ENCODE measurements at places on chromosomes 1 and 21. TPM values are rescaled to one million over a fixed set of nuclear protein-coding genes. Genes with fewer than 3 reads are reported as not detected.

Gene PPIAL4G
- not detected for total RNA-seq

Gene RPTN
- not detected for total RNA-seq

Gene PLA2G2D
- total RNA-seq = not detected

Gene GRIK1
- total RNA-seq = 0.36 TPM

Gene MAP10
- total RNA-seq = 0.82 TPM

Gene SYF2
- total RNA-seq = 51.0 TPM

DNA sequence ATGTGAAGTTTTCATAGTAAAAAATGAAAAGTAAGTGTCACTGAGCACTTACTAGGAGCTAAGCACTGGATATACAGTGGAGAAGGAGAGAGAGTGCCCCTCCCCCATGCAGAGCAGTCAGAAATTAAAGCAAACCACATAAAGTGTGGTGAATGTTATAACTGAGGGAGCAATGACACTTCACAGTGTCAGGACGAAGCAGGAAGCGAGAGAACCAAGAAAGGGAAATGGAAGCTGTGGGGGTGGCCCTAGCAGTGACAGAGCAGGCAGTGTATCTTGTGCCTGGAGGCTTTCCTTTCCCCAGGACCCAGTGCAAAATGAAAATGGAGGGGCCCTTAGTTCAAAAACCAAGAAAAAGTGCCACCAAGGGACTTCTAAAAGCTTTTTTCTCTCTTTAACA, 21.5 kb upstream of the RCAN3 start:
- no peak overlapping the region for H3K4me3 ChIP-seq
- peaks cover 7% of the 10 kb centered on the region for H3K4me1 ChIP-seq
- no peak for DNase-seq

GRCh38 chr21:39452970-39453342, 1.2 kb downstream of the SH3BGR start:
- DNase-seq = no peak
- no peaks in the 10 kb centered on the region for H3K27me3 ChIP-seq
- H3K4me1 ChIP-seq = no peaks in the 10 kb centered on the region

GRCh38 chr1:94633051-94633450, 91.5 kb upstream of the F3 start:
- no peaks in the 10 kb centered on the region for H3K4me1 ChIP-seq
- H3K27ac ChIP-seq = no peak overlapping the region
- no peaks in the 10 kb centered on the region for H3K36me3 ChIP-seq
- H3K27me3 ChIP-seq = no peaks in the 10 kb centered on the region
- no peak for DNase-seq
- H3K4me3 ChIP-seq = no peak overlapping the region

GRCh38 chr1:53409233-53409632, 50.0 kb upstream of the DMRTB1 start:
- no peaks in the 10 kb centered on the region for H3K4me1 ChIP-seq
- H3K27me3 ChIP-seq = no peaks in the 10 kb centered on the region
- DNase-seq = no peak
- H3K36me3 ChIP-seq = no peaks in the 10 kb centered on the region

DNA sequence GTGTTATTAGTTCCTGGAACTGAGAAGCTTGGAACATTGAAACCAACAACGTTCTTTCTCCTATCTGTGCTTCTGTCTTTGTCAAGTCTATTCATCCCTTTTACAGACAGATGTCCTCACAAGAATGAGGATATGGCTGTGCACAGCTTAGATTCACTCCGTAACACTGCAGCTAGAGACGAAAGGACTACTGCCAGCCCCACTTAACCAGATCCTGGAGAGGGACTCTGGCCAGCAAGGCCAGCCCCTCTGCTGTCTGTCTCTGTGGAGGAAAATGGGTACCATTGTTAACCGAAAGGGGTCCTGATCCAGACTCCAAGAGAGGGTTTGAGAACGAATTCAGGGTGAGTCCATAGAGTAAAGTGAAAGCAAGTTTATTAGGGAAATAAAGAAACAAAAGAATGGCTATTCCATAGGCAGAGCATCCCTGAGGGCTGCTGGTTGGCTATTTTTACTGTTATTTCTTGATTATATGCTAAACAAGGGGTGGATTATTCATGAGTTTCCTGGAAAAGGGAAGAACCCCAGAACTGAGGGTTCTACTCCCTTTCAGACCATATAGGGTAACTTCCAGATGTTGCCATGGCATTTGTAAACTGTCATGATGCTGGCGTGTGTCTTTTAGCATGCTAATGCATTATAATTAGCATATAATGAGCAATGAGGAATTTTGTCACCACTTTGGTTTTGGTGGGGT, 17.4 kb upstream of the USP24 start:
- no peaks in the 10 kb centered on the region for H3K27me3 ChIP-seq
- no peak overlapping the region for H3K4me3 ChIP-seq
- no peak overlapping the region for H3K27ac ChIP-seq

GRCh38 chr1:3675436-3675835, 23.1 kb downstream of the TP73 start:
- no peak overlapping the region for H3K4me3 ChIP-seq
- H3K4me1 ChIP-seq = no peaks in the 10 kb centered on the region
- H3K27ac ChIP-seq = no peak overlapping the region
- no peaks in the 10 kb centered on the region for H3K36me3 ChIP-seq
- DNase-seq = no peak
- H3K27me3 ChIP-seq = no peaks in the 10 kb centered on the region

DNA sequence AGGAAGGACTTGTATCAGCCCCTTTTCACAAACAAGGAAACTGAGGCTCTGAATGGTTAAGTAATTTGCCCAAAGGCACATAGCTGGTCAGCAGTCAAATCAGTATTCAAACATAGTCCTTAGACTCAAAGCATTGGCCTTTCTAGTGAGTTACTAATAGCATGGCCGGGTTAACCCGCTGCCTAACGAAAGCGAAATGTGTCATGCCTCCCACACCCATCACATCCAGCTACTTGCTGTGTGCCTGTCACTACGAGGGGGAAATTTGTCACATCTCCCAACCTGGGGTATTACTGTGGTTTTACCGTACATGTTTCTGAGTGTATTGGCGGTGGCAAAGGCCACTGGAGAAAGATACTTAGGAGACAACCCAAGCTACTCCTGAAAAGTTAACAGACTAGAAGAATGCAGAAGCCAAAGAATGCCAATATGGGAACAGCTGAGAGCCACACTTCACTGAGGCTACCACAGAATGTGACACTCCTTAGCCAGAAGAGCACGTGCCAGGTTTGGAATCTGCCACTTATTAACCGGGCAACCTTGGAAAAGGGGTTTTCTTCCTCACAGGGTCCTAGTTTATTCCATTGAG, 363.5 kb downstream of the KCNH1 start:
- H3K4me1 ChIP-seq = no peaks in the 10 kb centered on the region
- DNase-seq = no peak
- H3K27ac ChIP-seq = no peak overlapping the region
- no peaks in the 10 kb centered on the region for H3K36me3 ChIP-seq
- H3K4me3 ChIP-seq = no peak overlapping the region

- H3K36me3 ChIP-seq = no peaks in the 10 kb centered on the region
- H3K4me1 ChIP-seq = no peaks in the 10 kb centered on the region
- H3K27ac ChIP-seq = no peak overlapping the region
- no peak for DNase-seq
- no peaks in the 10 kb centered on the region for H3K27me3 ChIP-seq
Measured at GRCh38 chr21:36757196-36757595, 58.3 kb downstream of the SIM2 start.

DNA sequence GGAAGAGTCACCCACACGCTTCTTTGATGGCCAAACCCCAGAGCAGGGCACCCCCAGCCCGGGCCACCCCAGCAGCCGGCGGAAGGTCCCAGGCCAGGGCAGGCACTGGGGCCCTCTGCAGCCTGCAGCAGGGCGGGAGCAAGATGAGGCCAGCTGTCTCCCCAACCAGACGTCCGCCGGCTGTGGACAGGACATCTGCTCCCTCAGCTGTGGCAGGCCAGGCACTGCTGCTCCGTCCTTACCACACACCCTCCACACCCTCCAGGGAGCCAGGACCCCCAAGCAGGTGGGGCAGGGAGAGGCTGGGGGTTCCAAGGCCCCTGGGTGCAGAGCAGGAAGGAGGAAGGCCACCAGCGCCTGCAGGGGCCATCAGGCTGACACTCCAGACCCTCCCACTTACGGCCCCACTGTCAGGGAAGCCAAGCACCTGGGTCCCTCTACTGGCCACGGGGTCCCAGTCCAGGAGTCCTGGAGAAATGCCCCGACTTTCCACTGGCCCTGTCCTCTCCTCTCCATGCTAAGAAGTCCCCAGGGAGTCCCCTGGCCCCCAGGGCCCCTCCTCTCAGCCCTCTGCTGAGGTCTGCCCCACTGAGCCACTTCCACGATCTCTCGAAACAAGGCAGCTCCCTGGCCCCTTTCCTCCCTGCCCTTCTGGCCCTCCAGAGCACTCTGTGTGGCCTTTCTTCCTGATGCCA, 5.6 kb downstream of the WNT9A start:
- H3K4me1 ChIP-seq = peaks cover 13% of the 10 kb centered on the region
- no peaks in the 10 kb centered on the region for H3K27me3 ChIP-seq
- no peaks in the 10 kb centered on the region for H3K36me3 ChIP-seq
- H3K27ac ChIP-seq = no peak overlapping the region
- DNase-seq = no peak

GRCh38 chr1:221166559-221167318, 287.5 kb downstream of the HLX start:
- H3K27me3 ChIP-seq = no peaks in the 10 kb centered on the region
- DNase-seq = no peak
- no peak overlapping the region for H3K27ac ChIP-seq
- no peaks in the 10 kb centered on the region for H3K4me1 ChIP-seq
- no peak overlapping the region for H3K4me3 ChIP-seq
- no peaks in the 10 kb centered on the region for H3K36me3 ChIP-seq

DNA sequence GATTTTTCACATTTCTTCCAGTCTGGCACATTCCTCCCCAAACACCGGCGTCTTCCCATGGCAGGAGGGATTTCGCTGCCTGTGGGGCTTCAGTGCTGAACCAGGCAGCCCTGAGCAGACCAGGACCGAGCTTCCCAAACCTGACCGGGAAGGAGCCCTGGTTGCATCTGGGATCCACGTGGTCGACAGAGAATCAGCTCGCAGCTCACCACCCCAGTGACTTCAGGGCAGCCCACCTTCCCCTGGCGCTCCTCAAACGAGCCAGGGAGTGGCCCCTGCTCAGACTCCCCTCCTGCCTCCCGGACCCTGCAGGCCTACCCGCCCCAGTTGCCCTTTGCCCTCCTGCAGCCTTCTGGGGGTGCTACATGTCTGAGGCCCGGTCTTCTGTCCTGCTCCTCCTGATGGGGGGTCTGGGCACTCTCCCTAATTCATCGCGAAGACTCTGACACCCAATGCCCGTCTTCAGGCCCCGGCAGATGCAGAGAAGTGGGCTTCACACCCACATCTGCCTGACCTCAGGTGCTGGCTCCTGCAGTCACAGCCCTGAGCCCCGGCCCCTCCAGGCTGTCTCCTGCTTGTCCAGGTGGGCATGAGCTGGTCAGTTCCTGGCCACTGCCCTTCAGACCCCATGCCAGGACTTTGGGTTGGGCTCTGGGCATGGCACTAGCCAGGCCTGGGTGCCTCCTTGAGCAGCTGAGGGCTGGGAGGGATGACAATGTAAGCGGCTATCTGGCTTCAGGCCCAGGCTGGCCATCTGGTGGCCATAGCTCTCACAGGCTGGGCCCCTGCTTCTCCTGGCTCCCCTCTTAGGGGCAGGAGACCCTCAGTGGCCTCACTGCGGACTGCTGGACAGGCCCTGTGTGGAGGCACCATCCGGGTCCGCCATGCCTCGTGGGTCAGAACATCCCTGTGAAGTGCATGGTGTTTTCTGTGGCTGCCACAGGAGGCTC, 26.1 kb upstream of the PRSS38 start:
- H3K36me3 ChIP-seq = no peaks in the 10 kb centered on the region
- peak overlapping the region; percentile 53 for H3K4me3 ChIP-seq
- peak overlapping the region; percentile 79 for H3K27ac ChIP-seq
- no peaks in the 10 kb centered on the region for H3K27me3 ChIP-seq
- peaks cover 11% of the 10 kb centered on the region for H3K4me1 ChIP-seq
- no peak for DNase-seq

GRCh38 chr1:18926315-18927081, 24.1 kb upstream of the ALDH4A1 start:
- H3K4me3 ChIP-seq = no peak overlapping the region
- peak overlapping the region; percentile 42 for H3K27ac ChIP-seq
- no peaks in the 10 kb centered on the region for H3K27me3 ChIP-seq
- peaks cover 22% of the 10 kb centered on the region for H3K4me1 ChIP-seq

GRCh38 chr1:21703318-21703963, 34.3 kb upstream of the RAP1GAP start:
- no peak overlapping the region for H3K27ac ChIP-seq
- no peaks in the 10 kb centered on the region for H3K27me3 ChIP-seq
- no peak overlapping the region for H3K4me3 ChIP-seq
- no peaks in the 10 kb centered on the region for H3K4me1 ChIP-seq

DNA sequence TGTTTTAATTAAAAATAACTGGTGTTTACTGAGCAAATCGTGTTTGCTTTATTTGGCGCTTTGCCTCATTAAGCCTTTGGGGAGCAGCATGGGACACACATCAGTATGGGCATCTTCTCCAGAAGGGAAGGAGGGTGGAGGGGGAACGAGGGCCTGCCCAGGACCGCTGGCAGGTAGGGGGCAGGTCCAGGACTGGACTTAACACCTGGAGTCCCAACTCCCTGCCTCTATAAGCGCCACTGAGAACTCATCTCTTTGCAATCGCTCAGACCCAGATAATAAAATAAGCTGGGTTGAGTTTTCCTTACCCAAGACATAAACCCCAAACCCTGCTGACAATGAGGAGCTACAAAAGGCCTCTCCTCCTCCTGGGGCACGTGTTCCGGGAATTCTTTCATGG, 15.1 kb downstream of the ABCG1 start:
- no peaks in the 10 kb centered on the region for H3K27me3 ChIP-seq
- H3K4me3 ChIP-seq = peak overlapping the region; percentile 47
- H3K4me1 ChIP-seq = peaks cover 25% of the 10 kb centered on the region
- peak overlapping the region; percentile 68 for H3K27ac ChIP-seq
- DNase-seq = no peak

- no peak overlapping the region for H3K4me3 ChIP-seq
- no peak overlapping the region for H3K27ac ChIP-seq
- peaks cover 9% of the 10 kb centered on the region for H3K4me1 ChIP-seq
Measured at GRCh38 chr21:46317710-46318463, 5.8 kb downstream of the C21orf58 start.

GRCh38 chr1:44246806-44247205, 33.5 kb downstream of the DMAP1 start:
- no peaks in the 10 kb centered on the region for H3K27me3 ChIP-seq
- no peaks in the 10 kb centered on the region for H3K4me1 ChIP-seq
- no peak for DNase-seq
- H3K36me3 ChIP-seq = no peaks in the 10 kb centered on the region
- H3K4me3 ChIP-seq = no peak overlapping the region

DNA sequence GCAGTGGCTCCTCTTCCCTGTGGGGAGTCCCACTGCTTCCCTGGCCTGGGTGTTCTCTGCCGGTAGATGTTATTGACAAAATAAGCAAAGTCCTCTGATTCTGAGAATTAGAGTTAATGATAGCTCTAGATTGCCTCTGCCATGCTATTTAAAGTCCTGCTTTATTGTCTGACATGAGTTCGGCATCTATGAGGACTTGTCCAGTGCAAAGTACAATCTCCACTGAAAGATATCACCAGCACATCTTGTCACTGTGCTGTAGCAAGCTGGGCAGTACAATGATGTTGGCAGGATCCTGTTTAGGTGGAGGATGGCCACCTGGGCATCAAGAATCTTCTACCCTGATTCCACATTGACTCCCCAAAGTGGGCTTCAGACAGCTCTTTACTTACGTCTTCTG, 54.0 kb upstream of the ATP5PO start:
- H3K27me3 ChIP-seq = no peaks in the 10 kb centered on the region
- H3K4me1 ChIP-seq = no peaks in the 10 kb centered on the region
- DNase-seq = no peak
- no peaks in the 10 kb centered on the region for H3K36me3 ChIP-seq
- H3K4me3 ChIP-seq = no peak overlapping the region

Data from prostate gland (tissue), 2 donors.